Neural cell (in vitro differentiated cells): ENCODE measurements at places on chromosomes 6 and 20. TPM values are rescaled to one million over a fixed set of nuclear protein-coding genes. Genes with fewer than 3 reads are reported as not detected.

Gene BACH2
- 45.5 and 52.7 TPM in 2 replicates for polyA plus RNA-seq

Gene RBPJL
- not detected in 2 replicates for polyA plus RNA-seq

Gene KCNQ2
- polyA plus RNA-seq: 84.7 and 88.8 TPM in 2 replicates

Gene ULBP2
- 1.5 and 2.8 TPM in 2 replicates for polyA plus RNA-seq

Gene PRKN
- polyA plus RNA-seq: 1.2 and 3.4 TPM in 2 replicates

Gene SCAND1
- 156 and 194 TPM in 2 replicates for polyA plus RNA-seq

Gene METTL24
- polyA plus RNA-seq: not detected in 2 replicates

Gene SNAP91
- 88.6 and 94.1 TPM in 2 replicates for polyA plus RNA-seq
